Stimulated activated CD4-positive, alpha-beta T cell treated with anti-CD3 and anti-CD28 coated beads, Interleukin-15, amount 100 ng/mL, for 1 hour (primary cell): ENCODE measurements at places on chromosomes 12 and 14.
A peak's percentile ranks its signal among the peaks of the same experiment; 100 is the strongest.

- no peak for DNase-seq
Measured at GRCh38 chr14:84785996-84786395, 743.9 kb upstream of the FLRT2 start.

- DNase-seq: no peak
Measured at GRCh38 chr12:121284551-121285390, 11.7 kb downstream of the CAMKK2 start.

GRCh38 chr12:115223322-115223721, 539.3 kb upstream of the TBX3 start:
- DNase-seq: no peak

- peak; percentile 25 for DNase-seq
Measured at GRCh38 chr12:101839324-101840283, 8.8 kb upstream of the GNPTAB start.

GRCh38 chr12:9669534-9669933, at the start of gene CLEC2D:
TSS of gene CLEC2D (plus strand) at chr12:9669713. CDS start at chr12:9669735, 22 bp downstream.
- DNase-seq: no peak

GRCh38 chr12:72679147-72679757, 407.1 kb downstream of the TRHDE start:
- DNase-seq: no peak

DNA sequence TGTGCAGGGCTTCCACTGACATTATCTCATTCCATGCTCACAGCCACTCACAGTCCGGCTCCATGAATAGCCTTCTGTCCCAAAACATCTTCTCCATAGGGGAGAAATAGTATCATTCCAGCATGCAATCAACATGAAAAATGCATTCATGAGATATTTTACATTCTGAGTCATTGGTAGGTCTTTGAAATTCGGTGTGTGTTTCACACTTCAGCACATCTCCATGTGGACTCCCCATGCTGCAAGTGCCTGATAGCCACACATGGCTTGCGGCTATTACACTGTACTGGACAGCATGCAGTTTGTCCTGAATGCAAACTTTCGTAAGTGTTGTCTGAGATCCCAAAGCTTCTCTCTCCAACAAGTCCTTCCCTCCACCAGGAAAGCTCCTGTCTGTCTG, 449.3 kb downstream of the MED13L start:
- DNase-seq: no peak

DNA sequence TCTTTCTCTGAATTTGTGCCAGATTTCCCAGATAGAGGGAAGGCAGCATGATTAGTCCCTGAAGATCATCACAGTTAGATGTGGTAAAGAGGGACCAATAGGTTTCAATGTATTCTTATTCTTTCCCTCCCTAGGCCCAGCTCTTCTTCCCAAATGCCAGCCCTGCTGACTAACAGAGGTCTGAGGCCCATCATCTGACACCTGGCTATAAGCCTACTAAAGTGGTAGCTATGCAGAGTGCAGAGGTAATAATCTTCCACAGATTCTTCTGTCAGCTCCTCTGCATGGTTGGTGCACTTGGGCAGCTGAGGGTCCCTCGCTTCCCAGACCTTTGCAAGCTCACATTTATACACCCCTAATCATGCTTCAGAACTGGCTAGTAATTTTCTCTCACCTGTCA, 63.7 kb upstream of the PZP start:
- no peak for DNase-seq

- DNase-seq: no peak
Measured at GRCh38 chr12:2161473-2161872, 108.7 kb downstream of the CACNA1C start.

DNA sequence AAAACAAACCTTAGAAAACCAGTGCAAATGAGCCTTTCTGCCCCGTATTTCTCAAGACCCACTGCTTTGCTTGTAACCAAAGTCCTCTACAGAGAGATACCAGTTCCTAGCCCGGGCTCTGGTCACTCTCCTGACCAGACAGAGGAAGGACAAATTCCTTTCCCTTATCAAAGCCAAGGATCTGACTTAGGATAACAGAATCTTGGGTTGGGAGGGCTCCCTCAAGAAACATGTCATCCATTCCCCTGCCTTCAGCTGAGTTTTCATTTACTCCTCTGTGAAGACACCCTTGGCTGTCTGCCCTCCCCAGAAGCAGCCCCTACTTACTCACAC, 116.0 kb upstream of the PARP11 start:
- no peak for DNase-seq

GRCh38 chr12:112000820-112001219, 12.1 kb downstream of the TMEM116 start:
- DNase-seq: no peak

DNA sequence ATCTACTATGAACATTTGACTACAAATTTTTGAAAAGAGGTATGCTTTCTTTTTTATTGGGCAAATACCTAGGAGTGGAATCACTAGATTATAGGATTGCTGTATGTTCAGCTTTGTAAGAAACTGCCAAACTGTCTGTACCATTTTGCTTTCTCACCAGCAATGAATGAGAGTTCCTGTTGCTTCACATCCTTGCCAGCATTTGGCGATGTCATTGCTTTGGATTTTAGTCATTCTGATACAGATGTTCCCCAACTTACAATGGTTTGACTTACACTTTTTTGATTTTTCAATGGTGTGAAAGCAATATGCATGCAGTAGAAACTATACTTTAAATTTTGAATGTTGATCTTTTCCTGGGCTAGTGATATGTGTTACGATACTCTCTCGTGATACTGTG, 328.7 kb downstream of the RAD51B start:
- no peak for DNase-seq

- no peak for DNase-seq
Measured at GRCh38 chr12:125229878-125230530, 164.8 kb downstream of the AACS start.

- no peak for DNase-seq
Measured at GRCh38 chr12:97984974-97985580, 522.5 kb downstream of the RMST start.

DNA sequence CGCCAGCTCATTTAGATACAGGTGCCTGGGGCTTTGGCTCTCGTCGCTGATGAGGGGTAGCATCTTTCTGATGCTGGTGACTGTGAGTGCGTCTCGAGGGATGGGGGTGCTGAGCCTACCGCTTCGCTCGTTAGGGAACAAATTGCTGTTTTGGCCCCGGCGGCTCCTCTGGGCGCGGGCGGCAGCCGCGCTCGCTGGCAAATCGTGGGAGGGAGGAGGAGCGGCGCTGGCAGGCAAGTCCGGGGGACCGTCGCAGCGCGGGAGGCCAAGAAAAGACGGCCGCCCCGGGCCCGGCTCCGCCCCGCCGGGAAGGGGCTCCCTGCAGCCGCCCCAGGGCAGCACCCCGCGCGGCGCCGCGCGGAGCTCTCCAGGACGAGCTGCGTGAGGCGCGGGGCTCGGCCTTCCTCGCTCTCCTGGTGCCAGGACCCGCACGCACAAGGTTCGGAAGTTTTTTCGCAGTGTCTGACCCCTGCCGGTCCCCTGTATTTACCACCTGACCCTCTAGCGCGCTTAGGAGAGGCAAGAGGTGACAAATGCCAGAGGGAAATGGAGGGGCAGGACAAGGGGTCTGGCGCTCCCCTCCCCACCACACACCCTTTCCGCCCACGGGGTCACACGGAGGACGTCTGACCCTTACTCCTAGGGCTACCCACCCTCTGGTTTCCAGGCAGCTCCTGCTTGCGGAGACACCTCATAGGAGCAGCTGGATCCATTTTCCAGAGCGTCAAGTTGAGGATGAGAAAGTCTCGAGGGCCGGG, 899 bp upstream of the KCNH3 start:
- DNase-seq: no peak

DNA sequence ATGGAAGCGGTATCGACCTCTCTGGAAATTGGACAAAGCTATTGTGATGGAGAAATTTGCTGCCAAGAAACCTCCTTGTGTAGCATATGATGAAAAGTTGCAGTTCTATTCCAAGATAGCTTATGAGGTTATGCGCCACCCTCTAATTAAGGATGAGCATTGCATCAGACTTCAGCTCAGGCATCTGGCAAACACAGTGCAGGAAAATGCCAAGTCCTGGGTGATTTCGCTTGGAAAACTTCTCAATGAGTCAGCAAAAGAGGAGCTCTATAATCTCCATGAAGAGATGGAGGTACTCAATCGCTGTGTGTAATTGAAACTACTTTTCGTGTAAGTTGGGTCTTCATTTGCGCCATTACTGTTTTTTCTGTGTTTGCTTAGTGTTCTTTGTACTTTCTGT, 51.2 kb downstream of the DNAH10 start:
- no peak for DNase-seq

DNA sequence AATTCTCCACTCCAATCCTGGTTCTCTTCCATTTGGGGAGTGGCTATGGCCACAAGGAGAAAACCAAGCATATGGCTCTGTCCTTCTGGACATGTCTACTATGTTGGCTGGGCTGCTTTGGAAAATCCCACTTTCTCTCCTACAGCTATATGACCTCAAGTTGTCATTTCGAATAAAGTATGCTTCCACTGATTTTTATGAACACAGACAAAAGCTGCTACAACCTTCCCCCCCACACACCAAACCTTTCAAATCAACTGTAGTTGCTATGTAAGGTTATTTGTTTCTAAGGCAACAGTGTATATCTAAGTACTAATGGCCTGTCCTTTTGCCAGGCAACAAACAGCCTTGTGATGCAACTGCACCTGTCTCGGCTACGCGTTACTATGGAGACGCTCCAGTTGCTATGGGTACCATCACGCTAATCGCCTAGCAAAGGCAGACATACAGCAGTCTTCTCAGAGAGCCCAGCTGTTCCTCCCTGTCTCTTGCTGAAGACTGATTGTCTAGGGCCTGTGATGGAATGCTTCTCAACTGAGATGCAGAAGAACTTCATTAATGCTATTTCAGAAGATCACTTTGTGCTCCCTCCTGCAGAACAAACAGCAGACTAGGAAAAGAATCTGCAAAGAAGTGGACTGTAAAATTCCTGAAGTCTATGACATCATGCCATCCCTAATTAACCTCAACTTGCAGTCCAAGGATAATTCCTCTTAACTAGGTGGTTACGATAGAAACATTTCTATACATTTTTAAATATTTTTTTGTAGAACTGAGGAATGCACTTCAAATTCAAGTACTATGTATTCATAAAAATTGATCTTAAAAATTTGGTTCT, 67.6 kb downstream of the FOXN3 start:
- DNase-seq: no peak

GRCh38 chr12:116659771-116660481, 77.9 kb downstream of the SPRING1 start:
- DNase-seq: no peak

GRCh38 chr14:81716953-81717352, 183.3 kb upstream of the SEL1L start:
- no peak for DNase-seq

DNA sequence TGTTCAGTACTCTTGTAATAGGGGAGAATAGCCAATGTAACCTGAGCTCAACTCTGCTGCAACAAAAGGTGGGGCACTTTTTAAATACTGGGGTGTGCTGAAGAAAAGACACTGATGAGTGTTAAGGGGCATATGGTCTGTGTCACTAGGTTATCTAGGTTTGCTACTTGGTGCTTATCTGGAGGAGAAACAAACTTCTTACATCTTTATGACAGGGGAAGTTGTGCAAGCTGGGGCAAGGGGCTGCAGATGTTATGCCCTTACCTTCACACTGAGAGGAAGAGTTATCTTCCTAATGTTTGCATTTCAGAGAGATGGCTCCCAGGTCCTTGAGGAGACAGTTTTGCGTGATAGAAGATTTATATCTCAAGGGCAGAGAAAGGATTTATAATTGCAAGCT, 90.9 kb upstream of the PKP2 start:
- no peak for DNase-seq
